Stimulated activated CD8-positive, alpha-beta memory T cell treated with anti-CD3 and anti-CD28 coated beads, Interleukin-15, amount 100 ng/mL, for 4 hours (primary cell): ENCODE measurements at places on chromosomes 4 and X.

DNA sequence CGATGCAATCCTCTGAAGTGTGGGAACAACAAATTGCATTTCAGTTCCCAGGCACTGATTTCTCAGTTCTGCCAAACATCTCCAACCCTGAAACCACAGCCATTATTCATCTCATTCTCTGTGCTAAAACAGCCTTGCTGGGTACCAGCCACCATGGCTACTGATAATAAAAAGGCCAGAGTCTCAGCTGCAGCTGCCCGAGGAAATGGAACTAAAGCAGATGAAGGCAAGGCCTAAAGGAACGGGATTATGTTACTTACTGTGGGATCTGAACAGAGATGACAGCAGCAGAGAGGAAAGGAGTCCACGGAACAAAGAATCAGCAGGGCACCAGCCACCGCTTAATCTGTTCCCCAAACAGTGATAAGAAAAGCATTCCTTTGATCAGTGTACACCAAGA lies 155.7 kb downstream of the PAPSS1 start:
- DNase-seq, result no peak

- peak; percentile 43 for DNase-seq
Observed at GRCh38 chrX:1657367-1658070, 42.7 kb downstream of the ASMT start.

GRCh38 chr4:17356926-17357325 lies 155.0 kb downstream of the QDPR start:
- no peak for DNase-seq

DNA sequence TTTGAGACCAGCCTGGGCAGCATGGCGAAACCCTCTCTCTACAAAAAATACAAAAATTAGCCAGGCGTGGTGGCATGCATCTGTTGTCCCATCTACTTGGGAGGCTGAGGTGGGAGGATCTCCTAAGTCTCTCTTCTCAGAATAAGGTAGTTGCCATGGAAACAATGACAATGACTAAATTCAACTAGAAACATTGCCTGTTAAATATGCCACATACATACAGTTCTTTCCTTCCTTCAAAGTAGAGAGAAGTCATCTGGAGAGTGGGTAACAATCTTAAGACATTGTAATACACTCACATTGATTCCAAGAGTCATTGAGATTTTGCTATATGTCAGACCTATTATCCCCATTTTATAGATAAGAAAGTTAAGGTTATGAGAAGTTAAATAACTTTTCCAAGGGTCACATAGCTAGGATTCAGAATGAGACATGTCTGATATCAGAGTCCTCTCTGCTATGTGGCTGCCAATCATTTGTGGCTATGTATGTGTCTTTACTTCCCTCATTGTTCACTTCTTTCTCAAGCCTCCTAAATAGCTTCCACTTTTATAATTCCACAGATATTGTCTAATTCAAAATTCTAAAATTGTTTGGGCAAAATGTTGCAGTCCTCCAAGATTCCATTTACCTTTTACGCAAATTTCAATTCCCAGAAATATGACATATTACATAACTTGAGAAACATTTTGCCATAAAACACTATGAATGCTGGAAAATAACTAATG lies 37.2 kb upstream of the RAPGEF2 start:
- DNase-seq, result no peak

DNA sequence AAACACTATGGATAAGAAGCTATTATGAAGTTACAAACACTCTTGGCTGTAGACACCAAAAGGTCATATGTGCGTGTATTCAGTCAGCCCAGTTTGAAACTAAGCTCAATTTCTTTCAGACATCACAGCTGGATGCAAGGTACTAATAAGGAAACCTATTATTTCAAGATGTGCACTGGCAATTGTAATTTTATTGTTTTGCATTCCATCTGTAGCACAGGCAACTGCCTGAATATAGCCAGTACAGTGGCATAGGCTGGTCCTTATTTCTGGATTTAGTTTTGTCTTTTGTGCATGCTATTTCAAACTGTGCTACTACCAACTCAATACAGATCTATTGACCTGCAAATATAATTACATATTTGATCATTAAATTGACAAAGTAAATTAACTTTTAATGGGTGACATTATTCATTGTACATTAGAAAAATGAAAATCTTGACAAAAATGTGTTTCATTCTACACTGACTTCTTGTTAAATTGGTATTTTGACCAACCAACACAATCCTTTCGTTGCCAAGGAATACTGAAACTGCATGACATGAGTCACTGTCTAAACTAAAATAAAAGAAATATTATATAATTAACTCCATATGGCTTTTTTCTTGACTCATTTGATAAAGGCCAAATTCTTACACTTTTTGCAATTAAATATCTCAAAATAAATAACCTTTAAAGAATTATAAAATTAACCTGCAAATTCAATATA lies 594.3 kb upstream of the ADGRL3 start:
- DNase-seq, result no peak

DNA sequence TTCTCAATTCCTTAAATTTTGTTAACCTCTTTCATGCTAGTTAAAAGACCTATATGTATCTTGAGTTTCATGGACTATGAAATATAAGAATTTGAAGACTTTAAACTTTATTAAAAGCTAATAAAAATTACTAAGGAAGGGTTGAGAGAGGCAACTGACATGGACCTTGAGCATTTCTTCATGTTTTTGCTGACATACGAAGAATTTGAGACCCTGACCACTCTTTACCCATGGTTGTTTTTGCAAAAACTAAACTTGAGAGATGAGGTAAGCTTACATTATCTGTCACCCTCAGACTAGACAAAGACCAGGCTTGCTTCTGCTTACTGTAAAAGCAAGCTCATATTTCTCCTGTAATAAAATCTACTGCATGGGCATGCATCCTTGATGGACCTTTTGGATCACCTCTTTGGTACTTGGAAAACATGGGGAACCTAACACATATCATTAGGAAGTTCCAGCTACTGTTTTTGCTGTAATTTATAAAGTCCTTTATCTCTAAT lies 338.2 kb upstream of the PABPC4L start:
- no peak for DNase-seq

GRCh38 chrX:5774446-5774845 lies 454.2 kb downstream of the NLGN4X start:
- no peak for DNase-seq

DNA sequence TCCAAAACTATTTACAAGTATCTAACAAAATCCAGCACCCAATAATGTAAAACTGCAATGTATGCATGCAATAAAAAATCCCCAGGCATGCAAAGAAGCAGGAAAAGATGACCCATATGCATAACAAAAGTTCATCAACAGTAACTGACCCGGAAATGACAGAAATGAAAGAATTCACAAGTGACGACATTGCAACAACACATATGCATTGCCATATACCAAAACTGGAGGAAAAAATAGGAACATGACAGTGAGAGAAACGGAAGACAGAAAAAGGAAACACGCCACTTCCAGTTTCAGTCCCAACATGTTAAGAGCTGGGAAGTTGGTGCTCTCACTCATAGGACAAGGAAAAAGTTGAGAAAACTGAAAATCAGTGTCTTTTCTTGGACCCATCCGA lies 154.6 kb downstream of the EVC2 start:
- DNase-seq, result no peak

DNA sequence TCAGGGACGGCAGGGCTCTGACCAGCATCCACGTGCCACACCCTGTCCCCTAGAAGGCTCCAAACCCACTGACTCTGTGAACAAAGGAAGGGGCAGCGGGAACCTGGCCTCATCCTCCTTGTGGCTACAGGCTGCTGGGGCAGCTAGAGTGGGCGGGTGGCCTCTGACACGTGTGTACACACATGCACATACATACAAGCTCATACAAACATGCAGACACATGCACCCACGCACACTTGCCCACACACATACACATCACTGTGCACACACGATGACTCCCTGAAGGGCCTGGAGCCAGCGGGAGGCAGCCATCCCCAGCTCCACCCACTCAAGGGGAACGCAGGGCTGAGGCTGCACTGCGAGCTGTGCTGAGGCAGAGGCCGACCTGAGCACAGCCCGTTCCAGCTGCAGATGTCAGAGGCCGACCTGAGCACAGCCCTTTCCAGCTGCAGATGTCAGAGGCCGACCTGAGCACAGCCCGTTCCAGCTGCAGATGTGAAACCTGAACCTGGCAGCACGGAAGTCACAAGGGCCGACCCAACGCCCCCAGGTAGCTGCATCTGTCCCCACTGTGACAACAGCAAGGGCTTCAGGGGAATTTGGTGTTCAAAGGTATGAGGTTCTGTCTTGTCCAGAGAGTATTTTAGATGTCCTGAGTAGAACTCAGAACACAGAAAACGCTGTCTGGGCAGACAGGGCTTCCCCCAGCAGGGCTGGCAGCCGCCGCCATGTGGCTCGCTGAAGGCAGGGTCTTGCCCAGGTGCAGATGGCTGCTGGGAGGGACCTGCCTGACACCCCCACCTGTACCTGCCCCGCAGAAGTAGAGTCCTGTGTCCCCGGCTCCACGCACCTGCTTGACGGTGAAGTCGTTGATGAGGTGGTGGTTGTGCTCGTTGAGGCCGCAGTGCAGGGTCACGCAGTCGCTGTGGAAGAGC lies 33.5 kb downstream of the CTBP1 start:
- no peak for DNase-seq

- DNase-seq, result no peak
Observed at GRCh38 chr4:153143527-153144348, 60.5 kb upstream of the TRIM2 start.

DNA sequence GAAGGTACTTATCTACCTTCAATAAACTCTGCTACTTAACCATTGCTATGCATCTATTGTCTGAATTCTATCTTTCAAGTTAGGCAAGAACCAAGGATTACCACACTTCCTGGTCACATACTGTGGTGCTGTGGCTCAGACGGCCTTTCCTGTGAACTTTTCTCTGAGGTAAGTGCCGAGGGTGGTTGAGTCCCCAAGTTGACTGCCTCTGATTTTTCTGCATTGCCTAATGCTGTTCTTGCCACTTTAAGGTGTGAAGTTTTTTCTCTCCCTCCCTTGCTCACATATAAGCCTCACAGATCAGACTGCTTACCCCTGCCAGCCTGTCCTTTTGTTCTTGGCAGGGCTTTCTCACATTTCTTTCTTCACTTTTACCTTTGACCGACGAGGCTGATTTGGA lies 348.0 kb upstream of the POU3F4 start:
- no peak for DNase-seq

DNA sequence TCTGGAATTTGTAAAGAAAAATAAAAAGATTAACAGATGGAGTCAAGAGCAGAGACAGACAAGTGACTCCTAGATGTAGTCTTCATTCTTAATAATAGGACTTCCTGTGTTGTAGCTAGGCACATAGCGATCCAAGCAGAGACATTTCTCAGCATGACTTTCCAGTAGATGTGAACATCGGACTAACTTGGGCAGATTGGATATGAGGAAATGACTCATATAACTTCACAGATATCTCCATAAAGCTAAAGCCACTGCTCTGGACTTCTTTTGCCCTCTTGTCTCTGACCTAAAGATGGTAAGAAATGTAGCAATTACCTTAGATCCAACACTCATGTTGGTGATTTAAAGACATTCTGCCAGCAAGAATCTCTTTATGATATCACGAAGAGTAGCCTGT lies 131.7 kb downstream of the EPHA5 start:
- no peak for DNase-seq

DNA sequence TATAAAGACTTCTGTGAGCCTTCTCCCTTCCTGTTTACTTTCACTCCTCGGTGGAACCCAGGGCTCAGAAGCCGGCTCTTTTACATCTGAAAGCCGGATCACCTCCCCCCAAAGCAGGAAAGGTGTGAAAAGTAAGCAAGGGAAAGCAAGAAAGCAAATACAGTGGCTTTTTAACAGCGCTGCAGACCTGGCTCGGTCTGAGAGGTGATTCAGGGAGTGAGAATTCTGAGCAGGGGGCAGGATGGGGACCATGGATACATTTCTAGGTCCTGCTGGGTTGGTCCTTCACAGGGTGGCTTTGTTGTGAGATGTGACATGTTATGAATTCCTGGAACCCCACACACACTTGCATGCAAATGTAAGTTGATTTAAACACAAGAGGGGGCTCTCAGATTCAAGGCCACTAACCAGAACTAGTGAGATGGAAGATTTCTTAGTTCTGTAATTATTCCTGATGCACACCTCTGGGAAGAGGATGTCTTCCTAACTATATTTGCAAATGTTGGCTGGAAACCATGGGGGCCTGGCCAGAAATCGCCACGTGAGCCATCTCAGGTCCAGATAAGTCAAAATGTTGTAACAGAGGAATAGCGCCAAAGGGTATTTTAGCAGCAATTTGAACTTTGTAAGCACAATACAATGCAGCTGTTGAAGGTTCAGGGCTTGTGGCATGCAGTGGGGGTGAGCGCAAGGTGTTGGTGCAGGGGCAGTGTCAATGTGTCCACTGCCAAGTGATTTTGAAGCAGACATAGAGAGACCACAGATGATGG lies 670.1 kb upstream of the LCORL start:
- no peak for DNase-seq

DNA sequence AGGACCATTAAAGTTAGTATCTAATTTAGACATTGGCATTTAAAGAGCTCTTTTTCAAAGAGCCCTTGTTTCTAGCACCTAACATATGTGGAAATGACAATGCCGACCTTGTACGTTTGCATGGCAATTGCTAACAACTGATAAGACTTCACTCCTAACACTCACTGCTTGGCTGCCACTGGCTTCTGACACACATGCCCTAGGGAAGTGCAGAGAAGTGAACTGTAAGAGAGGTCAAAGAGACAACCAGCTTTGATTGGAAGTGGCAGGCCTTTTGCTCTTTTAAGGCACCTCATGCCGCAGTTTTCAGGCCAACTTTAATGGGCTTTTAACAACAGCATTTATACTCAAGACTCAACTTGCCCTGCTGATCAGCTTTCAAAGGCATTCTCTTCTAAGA lies 158.4 kb downstream of the RAB28 start:
- DNase-seq, result no peak

GRCh38 chr4:49063670-49064069 lies 77.6 kb downstream of the CWH43 start:
- no peak for DNase-seq
